ENCODE measurements at places on chromosomes 5 and 9.

DNA sequence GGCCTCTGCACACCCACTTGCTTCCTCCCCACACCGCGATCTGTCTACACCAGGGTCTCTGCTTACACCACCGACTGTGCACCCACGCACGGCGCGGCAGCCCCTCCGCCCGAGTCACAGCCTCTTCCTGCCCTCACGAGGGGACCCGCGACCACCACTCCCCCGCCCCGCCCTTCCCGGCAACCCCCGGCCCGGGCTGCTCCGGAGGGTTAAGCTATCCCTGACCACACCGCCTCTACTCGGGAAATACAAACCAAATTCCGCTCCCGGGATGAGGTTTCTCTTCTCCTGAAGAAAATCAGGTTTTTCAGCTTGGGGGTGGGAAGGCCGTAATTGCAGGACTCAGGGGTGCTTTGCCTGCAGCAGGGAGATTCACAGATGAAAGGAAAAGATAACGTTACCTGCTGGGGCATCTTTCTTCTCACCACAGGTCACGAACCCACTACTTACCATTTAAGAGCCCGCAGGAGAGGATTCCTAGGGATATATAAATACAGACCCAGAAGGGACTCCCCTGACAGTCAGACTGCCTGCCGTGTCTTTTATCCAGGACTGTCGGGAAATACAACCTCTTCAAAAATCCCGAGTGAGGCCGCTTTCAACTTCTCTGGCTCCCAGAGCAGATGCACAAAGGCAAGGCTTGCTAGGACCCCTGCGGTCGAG is 63.5 kb downstream of the ROR2 start:
- no peak for DNase-seq

- no peak for DNase-seq
Measured at GRCh38 chr5:173338380-173339015, 10.3 kb upstream of the STC2 start.

DNA sequence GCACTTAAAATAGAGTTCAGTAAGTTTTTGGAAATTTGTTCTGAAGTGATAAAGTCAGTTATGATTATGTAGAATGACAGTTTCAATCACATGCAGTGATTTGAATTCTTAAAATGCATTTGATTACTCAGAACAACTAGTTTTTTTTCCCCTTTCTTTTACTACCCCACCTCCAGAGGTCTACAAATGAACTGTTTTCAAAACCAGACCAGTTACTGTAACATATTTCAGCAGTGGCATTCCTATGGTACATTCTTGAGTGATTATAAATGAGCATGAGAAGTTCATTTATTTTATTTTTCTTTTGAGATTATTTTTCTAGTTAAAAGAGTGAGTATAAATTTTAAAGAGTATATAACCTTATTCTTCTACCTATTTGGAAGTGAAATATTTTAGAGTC is 71.6 kb downstream of the NNT start:
- DNase-seq = no peak

GRCh38 chr5:157214861-157215513 is 34.3 kb downstream of the ITK start:
- DNase-seq = no peak

DNA sequence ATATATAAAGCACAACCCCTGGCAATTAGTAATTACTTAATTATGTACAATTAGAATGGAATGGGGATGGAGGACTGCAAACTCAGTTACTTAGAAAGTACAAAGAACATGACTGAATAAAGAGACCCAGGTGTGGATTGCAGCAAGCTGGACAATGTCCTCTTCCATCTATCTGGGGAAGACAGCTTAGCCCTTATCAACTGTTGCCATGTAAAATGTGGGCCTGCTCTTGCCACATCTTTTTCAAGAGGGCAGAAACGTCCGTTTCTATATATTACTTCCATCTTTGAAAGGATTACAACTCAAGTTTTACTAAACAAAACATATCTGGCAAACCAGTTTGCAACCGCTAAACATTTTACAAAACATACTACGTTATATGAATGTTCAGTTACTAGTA is 26.2 kb downstream of the GOLPH3 start:
- DNase-seq = no peak

- no peak for DNase-seq
Measured at GRCh38 chr9:19138084-19138483, 10.8 kb upstream of the PLIN2 start.
